ENCODE measurements at places on chromosomes 5 and 9. TPM values are rescaled to one million over a fixed set of nuclear protein-coding genes. Genes with fewer than 3 reads are reported as not detected.

DNA sequence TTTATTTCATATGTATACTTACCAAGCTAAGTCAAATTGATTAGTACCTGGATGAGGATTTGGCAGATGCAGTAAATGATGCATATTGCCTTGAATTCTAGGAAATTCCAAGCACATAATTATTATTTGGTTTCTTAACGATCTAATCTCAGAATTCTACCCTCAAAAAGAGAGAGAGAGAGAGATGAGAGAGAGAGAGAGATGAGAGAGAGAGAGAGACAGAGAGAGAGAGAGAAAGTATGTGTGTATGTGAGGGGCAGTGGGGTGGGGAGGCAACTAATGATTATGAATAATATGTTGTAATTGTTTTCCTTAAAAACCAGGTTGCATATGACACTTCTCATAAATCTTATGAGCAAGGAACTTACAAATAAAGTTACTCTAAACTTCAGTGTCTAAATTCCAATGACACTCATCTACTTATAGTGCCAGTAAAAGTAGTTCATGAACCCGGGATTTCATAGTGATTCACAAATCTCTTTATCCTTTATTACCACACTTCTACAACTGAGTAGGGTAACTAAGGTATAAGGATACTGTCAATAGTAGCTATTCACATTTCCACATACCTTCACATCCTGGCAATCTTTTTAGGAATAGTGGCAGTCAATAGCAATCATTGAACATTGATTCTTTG is 60.5 kb upstream of the EDIL3 start:
- no peak for DNase-seq

GRCh38 chr9:26171691-26172090 is 493.4 kb upstream of the TUSC1 start:
- DNase-seq = no peak

DNA sequence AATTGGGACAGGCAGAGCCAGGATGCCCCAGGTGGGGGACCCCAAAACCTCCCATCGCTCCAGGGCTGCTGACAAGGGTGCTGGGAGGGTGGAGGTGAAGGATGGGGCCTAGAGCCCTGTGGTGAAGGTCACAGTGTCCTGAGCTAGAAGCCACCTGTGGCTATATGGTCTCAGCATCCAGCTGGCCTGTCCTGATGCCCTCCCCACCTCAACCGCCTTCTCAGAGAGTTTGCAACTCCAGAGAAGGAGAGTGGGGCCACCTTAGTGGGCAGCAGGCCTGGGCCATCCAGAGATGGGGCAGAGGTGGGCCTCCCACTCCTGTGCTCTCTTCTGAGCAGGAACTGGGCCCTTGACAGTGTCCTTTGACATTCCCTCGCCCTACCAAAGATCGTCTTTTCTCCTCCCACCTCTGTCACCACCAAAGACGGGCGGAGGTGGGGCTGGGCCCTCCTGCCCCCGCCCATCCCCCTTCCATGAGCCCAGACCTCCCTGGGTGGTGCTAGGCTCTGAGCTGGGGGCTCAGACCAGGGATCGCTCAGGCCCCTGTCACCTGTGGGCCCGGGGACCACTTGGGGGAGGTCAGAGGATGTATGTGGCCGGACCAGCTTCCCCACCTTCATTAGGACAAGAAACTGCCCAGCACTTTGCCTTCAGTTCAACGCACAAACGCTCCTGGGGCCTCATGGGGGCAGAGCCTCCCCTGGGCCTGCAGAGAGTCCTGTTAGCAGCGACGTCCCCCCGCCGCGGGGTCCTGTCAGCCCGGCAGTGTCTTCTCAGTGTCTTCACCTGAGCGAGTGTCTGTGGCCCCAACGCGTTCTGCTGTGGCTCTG is 10.0 kb upstream of the DOLPP1 start:
- no peak for DNase-seq

DNA sequence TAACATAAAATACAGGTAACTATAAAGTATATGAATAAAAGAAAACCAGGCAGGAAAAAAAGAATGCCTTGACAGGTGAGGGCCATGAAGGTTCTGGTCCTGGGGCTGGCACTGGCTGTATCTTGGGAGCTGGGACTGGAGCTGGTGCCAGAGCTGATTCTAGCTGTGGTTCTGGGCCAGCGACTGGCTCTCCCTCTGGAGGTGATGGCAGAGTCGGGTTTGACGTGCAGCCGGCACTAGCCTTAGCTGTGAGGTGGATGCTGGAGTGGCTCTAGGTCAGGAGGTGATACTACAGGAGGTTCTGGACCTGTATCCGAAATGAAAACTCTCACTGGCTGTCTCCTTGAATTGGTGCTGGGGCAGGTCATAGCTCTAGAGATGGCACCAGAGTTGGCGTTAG is 22.3 kb downstream of the OBP2B start:
- no peak for DNase-seq

- DNase-seq = no peak
Observed at GRCh38 chr5:172775326-172776234, 4.6 kb upstream of the DUSP1 start.

GRCh38 chr5:28750251-28750650 is 1711.9 kb upstream of the CDH9 start:
- no peak for DNase-seq

- DNase-seq = no peak
Observed at GRCh38 chr5:81787474-81788242, 36.8 kb upstream of the SSBP2 start.

DNA sequence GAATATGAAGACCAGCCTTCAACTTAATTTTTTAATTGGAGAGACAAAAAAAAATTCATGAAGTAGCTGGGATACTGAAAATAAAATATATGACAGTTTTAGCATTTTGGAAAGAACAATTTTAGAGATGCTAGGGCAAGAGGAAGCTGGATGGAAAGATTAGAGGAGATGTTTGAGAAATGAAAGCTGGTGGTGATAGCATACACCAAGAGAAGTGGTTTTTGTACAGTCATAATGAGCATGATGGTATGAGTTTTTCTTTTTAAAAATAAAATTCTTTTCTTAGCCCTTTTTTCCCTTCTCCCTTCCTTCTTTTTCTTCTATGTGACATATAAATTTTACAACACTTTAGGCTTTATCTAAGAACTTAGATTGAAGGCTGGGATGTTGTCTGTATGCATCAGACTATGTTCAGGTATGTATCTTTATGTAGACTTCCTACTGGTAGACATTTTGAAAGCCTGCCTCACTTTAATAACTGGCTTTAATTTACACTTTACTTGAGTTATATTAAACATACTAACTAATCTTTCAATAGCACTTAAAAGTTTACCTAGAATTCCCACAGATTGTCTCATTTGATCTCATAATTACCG is 522.5 kb downstream of the TLE4 start:
- DNase-seq = no peak

DNA sequence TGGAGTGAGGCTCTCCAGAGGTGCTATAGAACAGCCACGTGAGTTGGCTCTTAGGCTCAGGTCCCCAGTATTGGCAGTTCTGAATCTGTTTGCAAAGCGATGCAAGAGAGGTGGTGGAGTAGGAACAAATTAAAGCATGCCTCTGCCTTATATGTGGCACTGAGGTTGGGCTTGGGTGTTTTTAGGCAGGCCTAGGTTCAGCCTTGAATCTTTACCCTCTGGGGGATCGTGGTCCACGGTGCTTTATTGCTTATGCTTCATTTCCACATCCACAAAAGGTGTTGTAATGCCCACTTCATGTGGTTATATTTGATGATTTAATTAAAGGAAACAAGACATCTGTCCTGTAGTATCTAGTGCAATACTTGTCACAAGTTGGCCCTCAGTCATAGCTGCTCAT is 56.2 kb downstream of the CD180 start:
- DNase-seq = no peak

DNA sequence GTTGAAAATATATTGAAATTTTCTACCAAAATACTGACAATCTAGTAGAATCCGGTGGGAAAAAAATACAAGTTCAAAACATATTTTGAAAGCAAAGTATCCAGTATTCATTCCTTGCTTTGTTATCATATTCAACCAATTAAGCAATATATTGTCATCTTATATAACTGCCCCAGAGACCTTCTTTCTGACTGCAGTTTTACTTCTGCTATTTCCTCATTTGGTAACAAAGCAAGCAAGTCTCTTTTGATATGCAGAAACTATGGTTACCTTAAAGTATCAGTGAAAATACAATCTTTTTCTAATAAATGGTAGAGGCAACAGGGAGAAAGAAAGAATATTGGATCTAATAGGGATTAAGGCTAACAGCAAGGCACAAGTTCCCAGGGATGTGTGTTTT is 663.7 kb upstream of the MEF2C start:
- no peak for DNase-seq

DNA sequence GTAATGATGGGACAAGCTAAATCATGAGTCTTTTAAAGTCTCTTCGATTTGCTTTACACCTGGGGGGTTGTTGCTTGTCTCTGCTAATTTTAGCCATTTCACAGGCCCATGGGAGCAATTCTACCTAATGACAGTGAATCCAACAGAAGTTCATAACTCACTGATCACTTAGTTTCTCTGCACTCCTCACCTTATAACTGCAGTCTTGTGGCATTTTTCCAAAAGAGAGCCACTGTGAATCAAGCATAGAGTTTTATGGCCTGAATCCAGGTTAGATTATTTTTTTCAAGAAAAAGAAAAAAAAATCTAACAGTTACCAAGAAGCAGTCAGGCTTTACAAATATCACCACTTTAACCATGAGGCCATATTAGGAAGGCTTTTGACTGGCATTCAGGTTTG is 1.5 kb upstream of the IL7R start:
- DNase-seq = no peak

- no peak for DNase-seq
Observed at GRCh38 chr9:77251050-77251449, 73.7 kb downstream of the VPS13A start.

GRCh38 chr9:18233311-18233710 is 240.6 kb upstream of the ADAMTSL1 start:
- no peak for DNase-seq

ELAVL2 gene
- total RNA-seq = not detected

SHOC1 gene
- total RNA-seq = not detected

CENPH gene
- 65.7 TPM for total RNA-seq

FOXD4 gene
- total RNA-seq = not detected

ENTPD8 gene
- total RNA-seq = not detected

SPATA6L gene
- total RNA-seq = 3.1 TPM

CYSRT1 gene
- not detected for total RNA-seq

LRRC70 gene
- total RNA-seq = 1.1 TPM

Measured in Daoy (cell line).